ENCODE measurements at places on chromosomes 5 and 9.

GRCh38 chr5:35924950-35925722 is 13.3 kb downstream of the CAPSL start:
- peak; percentile 87 for DNase-seq

DNA sequence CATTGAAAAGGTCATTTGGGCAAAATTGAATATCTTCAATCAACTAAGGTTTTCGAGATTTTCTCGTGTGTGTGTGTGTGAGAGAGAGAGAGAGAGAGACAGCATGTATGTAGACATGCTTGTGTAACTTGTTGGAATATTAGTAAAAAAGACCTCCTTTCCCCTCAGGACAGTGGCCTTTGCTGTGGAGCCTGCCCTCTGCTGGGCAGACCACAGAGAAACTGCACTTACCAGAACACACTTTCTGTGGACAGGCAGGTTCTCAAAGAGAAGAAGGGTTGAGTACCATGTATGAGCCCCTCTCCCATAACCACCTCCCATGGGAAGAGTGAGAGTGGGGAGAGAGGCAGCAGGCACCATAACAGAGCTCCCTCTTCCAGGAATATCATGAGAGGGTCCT is 45.6 kb downstream of the CFAP90 start:
- DNase-seq, result no peak

DNA sequence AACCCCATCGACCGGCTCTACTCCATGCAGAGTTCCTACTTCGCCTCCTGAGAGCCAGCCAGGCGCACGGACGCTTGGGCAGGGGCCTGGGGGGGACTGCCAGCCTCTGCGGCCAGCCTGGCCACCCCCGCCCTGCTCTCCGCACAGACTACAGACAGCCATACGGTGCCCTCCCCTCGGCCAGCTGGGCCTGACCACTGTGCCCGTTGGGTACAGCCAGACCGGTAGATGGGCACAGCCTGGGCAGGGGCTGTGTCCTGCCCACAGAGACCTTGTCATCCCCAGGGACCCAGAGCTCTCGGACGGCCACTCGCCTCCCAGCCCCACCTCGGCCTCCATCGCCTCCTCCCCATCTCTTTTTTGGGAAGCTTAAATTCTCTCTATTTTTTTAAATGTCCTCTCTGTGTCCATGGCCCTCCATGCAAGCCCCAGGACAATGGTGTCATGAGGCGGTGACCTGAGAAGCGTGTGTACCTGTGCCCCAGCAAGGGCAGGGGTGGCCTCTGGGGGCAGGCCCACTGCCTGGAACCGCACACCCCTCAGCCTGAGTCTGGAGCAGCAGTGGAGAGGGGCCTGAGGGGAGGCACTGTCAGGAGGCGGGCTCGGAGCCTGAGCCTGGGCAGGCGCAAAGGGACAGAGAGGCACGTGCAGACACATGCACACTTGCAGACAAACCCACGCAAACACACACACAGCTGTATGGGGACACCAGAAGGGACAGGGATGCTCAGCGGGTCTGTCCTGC is 82.8 kb downstream of the LMX1B start:
- no peak for DNase-seq

- no peak for DNase-seq
These were observed 8.4 kb upstream of the FAM120AOS start for GRCh38 chr9:93461821-93462220.

DNA sequence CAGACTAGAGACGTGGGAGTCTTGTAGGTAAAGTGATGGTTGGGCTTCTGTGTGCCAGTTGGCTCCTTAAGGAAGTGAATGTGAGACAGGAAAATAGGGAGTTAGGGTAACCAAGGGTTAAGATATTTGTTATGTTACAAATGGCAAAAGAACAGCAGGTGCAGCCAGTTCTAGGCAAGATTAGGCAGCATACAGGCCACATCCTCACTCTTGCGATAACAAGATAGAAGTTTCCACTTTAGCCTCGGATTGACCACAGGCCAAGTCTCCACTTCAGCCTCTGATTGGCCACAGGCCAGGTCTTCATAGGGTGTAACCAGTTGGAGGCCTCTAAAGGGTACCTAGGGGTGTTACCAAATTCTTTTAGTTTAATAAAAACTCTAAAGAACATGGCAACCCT is 54.6 kb upstream of the ABCA1 start:
- DNase-seq, result no peak

- no peak for DNase-seq
These were observed 346.8 kb downstream of the PIK3R1 start for GRCh38 chr5:68562308-68562707.

DNA sequence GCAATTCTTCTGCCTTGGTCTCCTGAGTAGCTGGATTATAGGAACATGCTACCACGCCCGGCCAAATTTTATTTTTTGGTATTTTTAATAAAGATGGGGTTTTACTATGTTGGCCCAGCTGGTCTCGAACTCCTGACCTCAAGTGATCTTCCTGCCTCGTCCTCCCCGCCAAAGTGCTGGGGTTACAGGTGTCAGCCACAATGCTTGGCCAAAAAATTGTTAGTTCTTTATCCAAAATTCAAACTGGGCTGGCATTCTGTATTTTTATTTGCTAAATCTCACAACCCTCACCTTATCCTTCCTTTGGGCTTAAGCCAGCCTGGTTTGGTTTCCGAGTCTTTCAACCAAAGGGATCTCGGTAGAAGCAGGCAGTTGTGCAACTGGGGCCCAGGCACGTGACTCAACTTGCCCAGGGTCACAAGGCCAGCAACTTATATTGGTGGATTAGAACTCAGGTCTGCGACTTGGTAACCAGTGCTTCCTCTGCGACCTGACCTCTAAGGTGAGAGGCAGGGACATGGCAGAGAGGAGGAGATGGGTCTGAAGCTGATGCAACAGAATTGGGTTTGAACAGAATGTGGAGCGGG is 26.5 kb upstream of the BOD1 start:
- no peak for DNase-seq

DNA sequence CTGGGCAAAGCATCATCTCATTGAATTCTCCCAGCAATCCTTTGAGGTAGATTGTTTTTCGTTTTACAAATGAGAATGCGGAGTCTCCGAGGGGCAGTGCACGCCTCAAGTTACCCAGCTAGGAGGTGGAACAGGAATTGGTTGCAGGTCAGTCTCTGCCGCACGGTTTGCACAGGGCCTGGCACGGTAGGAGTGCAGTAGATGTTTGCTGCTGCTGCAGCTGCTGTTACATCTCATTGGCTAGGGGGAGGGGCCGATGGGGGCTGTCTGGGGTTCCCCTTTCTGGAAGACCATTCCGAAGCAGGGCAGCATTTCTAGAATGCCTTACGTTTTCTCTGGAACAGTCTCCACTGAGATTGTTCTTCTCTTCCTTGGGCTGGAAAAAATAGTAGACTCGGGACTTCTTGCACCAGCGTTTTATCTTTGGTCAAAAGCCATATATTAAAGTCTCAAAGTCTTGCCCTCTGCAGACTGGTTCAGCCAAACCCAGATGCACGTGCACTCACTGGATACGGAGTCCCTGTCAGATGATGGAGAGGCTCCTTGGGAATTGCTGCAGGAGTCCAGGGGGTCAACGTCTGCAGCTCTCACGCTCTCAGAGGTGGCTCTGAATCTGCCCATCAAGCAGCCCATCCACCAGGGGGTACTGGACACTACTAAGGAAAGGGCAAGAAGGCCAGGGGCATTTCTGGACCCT is 1.2 kb downstream of the USP20 start:
- peak; percentile 38 for DNase-seq

DNA sequence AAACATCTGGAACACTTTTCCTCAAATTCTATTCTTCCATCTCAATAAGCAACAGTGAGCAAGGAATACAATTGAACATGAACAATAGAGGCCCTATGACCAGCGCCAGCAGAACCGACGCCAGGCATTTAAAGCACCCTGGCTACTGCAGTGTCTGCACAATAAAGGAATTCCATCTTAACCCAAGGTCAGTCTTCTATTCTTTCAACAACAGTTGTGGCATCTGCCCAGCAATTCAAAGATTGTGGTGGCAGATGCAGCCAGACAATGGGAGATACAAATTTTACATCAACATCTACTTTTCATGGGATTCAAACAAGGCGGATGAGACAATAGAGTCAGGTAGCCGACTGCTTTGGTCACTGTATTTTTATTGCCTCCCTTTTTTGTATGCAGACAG is 65.9 kb downstream of the ELL2 start:
- peak; percentile 65 for DNase-seq

GRCh38 chr5:68246802-68247201 is 31.2 kb downstream of the PIK3R1 start:
- peak; percentile 63 for DNase-seq

- no peak for DNase-seq
These were observed 30.2 kb upstream of the HOMER1 start for GRCh38 chr5:79544131-79544530.

GRCh38 chr9:17942498-17942897 is 363.6 kb downstream of the SH3GL2 start:
- no peak for DNase-seq

DNA sequence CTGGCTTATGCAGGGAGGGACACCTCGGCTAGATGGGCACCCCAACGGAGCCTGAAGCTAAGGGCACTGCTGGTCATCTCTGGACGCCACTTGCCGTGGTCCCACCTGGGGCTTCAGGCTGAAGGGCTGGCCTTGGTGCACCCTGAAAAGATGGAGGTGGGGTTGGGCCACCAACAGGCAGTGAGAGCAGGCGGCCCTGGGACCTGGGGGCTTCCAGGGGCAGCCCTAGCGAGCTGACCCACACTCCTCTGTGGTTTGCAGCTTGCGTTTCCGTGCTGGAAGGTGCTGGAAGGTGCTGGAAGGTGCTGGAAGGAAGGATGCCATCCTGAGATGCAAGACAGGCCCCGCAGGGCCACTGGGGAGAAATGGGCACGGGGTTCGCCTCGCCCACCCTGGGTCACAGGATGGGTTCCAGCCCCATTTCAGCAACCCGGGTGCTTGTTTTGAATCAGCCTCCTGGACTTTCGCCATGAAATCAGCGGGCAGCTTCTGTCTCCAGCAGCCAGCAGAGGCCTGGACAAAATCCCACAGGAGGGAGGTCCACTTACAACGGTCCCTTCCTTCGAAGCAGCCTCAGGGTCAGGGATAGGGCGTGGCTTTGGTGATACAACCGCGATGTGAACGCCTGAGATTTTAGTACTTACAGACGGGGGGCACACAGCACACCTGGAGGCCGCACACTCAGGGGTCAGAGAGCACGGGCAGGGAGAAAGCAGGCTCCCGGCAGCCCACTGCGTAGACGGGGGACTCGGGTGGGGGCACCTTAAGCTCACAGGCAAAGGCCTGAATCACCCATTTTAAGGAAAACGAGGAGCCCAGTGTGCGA is 303.1 kb upstream of the IRX4 start:
- no peak for DNase-seq

DNA sequence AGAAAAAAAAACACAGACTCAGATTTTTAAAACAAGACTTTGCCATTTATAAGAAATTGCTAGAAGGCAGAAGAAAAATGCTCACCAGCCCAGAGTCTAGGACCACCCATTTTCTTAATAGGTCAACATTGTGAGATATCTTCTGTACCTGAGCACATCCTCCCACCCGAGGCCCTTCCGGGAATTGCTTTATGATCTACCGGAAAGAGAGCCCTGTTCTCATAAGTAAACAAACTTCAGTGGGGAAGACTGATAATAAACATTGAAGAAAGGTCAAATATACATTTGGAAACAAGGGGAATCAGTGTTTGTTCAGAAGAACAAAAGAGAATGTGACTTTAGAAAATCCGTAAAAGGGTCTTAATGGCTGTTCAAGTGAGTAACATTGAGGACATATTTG is 44.4 kb downstream of the PRKACG start:
- no peak for DNase-seq

DNA sequence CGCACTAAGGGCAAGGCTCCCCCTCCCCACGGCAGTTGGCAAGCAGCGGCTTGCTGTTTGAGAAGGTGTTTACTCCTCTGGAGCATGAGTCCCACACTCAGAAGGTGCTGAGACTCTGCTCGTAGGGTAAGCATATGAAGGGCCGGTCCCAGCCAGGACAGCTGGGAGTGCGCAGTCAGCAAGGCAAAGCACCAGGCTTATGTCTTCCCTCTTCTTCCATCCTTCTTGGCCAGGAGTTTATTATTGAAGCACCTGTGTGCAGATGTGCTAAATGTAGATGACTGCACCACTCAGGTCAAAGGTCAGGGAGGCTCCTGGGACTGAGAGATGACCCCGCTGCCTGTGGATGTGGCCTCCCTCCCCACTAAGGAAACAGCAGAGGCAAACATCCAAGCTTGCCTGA is 27.0 kb upstream of the CDKN2AIPNL start:
- no peak for DNase-seq

- DNase-seq, result no peak
These were observed 68.9 kb downstream of the BOD1 start for GRCh38 chr5:173547579-173547978.

- DNase-seq, result peak; percentile 70
These were observed at the start of gene IGFBPL1 for GRCh38 chr9:38423973-38424843. Gene IGFBPL1, minus strand, starts transcription at chr9:38424454. Its CDS starts 30 bp downstream, at chr9:38424424.

DNA sequence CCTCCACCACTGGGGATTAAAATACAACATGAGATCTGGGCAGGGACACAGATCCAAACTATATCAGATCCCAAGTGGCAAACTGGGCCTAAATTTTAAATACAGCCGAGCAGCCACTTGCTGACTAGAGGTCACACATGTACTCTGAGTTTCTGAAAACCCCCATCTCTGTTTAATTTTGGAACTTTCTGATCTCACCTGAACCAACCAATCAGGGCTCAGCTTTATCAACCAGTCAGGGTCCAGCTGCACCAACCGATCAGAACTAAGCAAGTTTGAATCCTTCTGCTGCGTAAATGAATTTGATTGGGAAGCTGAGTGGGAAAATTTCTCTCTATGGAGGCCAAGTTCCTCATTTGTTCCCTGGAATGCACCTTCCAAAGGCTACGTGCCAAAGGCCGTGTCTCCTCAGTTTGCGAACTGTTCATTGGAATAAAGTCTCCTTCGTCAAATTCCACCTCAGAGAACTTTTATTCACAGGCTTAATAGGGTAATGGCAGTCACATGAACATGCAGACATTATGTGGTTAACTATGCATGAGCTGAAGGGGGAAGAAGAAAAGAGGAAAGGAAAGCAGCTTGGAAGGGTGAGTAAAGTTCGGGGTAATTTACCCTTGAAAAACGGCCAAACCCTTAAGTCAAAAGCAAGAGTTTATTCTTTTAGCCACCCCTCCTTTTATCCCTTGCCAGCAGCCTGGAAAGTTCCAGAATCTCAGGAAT is 3.7 kb downstream of the CD180 start:
- no peak for DNase-seq

GRCh38 chr5:115461506-115462290 is 82.9 kb downstream of the FEM1C start:
- DNase-seq, result no peak

GRCh38 chr9:112332214-112332613 is 1.2 kb downstream of the PTBP3 start:
- no peak for DNase-seq

GRCh38 chr5:140131967-140132409 is 6.3 kb downstream of the IGIP start:
- DNase-seq, result no peak
